Right ventricle myocardium inferior (tissue), 1 donor: ENCODE measurements at places on chromosomes 1 and 21. TPM values are rescaled to one million over a fixed set of nuclear protein-coding genes. Genes with fewer than 3 reads are reported as not detected.

GRCh38 chr21:29436143-29436542 is 137.4 kb downstream of the BACH1 start:
- peak; percentile 53 for DNase-seq

DNA sequence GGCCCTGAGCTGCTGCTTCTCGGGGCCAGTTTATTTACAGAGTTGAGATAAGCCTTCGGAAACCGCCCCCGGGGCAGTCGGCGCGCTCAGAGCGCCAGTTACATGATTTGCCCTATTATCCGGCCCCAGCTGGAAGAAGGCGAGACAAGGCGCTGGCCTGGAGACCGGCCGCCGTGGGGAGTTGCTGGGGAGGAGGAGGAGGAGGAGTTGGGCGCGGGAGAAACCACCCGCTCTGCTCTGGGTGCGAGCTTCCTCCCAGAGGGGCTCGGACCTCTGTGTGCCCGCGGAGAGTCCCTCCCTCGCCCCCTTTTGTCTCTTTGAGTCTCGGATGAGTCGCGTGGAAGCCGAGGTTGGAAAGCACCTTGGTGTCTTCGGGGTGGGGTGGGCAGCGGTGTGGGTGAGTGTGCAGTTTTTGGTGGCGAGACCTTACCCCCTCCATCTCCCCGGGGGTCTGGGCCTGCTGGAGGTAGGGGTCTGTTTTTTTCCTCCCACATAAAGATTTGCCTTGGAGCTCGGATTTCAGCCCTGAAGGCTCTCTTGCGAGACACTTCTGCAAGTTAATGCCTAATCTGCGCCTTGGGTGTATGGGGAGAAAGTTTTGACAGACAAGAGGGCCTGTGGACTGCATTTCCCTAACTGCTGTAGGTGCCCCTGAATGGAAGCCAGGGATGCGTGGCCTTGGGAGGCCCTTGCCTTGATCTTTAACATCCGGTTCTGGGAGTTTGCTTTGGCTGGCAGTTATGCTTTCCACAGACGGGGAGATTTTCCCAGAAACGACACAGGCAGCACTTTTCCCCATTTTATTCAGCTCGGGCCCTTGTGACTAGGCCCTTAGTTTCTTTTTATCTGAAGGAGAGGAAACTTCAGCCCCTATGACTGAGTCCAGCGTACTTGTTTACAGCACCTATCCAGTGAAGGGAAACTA is 80.0 kb downstream of the NDUFS5 start:
- peak; percentile 78 for DNase-seq

DNA sequence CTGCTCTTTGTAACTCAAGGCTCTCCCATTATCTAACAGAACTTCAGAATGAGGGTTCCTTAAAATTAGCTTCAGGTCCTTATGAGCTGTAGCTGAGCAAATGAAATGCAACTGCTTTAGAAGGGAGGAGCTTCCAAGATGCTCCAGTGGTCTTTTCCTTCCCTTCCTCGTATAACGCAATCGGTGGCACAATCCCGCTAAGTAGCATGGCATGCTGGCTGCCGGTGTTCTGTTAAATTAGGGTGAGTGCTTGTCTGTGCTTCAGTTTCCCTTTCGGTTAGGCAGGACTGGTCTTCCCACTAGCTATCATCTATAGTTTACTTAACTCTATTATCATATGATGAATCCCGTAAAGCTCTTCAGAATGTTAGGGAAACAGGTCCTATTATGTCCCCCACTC is 917 bp downstream of the KIAA0040 start:
- no peak for DNase-seq

GRCh38 chr21:38930066-38930465 is 124.3 kb downstream of the ETS2 start:
- no peak for DNase-seq

GRCh38 chr1:16067127-16067768 is 6.2 kb downstream of the FAM131C start:
- no peak for DNase-seq

Gene FLG2
- not detected for total RNA-seq

Gene C1orf141
- total RNA-seq = not detected

Gene CELA2A
- total RNA-seq = not detected

Gene PDC
- total RNA-seq = not detected

DNA sequence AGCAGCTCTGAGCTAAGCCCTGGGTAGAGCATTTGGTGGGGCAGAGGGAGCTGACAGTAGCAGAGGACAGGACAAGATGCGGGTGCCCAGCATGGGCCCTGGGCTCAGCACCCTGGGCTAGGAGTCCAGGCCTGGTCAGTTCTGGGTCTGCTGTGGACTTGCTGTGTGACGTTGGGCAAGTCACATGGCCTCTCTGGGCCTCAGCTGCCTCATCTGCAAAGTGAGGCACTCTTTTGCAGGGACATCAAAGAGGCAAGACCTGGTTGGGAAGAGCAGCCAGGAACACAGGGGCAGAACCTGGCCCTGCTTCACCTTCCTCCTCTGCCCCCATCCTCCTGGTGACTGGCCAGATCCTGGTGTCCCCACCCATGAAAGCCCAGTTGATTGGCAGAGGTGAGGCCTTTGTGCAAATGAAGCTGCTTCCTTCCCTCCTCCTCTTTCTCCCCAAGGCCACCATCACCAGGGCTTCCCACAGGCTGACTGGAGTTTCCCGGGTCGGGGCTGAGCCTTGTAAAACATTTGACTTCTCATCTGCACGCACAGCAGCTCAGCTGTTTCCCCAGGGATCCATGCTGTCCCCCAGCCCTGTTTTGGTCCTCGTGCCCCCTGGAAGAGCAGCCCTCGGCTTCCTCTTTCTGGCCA is 350.5 kb downstream of the MATN1 start:
- no peak for DNase-seq

Gene IRF2BP2
- total RNA-seq = 116 TPM

DNA sequence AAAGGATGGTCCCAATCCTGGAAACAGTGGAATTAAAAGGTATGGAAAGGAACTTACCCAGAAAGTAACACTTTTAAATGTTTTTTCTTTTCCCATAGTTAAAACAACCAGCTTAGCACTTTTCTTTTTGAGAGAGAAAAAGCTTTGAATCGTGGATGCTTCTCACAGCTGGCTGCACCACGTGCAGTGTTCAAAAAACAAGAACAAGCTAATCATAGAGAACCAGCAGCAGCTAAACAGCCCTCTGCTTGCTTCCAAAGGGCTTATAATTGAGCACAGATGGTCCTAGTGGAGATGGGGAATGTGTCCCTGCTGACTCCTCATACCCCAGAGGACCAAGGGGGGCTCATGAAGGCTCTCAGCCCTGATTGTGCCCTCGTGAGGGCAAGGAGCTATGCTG is 26.4 kb downstream of the UTP25 start:
- DNase-seq = no peak

GRCh38 chr1:31860581-31860980 is 44.8 kb upstream of the SPOCD1 start:
- DNase-seq = no peak

Gene RNU1-1
- 4,572 TPM for total RNA-seq
